AG08395 (cell line): ENCODE measurements at places on chromosomes 11 and 22.

DNA sequence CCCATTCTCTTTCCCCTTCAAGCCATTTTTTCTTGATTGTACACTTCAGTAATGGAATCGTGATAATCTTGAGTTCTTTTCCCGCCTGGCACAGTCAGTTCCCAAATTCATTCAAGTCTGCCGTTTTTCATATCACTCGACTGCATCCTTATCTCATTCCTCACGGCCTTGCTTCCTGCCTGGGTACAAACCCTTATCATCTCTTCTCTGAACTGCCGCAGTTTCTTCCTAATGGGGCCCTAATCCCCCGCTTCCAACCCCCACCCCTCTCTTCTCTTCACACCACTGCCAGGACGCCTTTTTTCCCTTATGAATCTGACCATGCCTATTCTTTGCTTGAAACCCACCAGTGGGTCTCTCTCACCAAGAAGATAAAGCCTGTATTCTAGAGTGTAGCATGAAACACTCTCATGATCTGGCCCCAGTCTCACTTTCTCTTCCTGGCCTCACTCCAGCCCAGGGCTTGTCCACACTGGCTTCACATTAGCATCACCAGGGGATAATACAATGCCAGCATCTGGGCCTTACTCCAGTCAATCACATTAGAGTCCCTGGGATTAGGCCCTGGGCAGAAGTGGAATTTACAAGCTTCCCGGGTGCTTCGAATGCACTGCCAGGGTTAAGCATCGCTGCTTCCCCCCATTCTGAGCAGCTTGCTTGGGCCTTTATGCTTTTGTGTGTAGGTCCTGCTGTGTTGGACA is 102.1 kb downstream of the FBXO7 start:
- DNase-seq = no peak

- DNase-seq = no peak
Measured at GRCh38 chr11:73999581-74000306, 9.1 kb downstream of the UCP3 start.

DNA sequence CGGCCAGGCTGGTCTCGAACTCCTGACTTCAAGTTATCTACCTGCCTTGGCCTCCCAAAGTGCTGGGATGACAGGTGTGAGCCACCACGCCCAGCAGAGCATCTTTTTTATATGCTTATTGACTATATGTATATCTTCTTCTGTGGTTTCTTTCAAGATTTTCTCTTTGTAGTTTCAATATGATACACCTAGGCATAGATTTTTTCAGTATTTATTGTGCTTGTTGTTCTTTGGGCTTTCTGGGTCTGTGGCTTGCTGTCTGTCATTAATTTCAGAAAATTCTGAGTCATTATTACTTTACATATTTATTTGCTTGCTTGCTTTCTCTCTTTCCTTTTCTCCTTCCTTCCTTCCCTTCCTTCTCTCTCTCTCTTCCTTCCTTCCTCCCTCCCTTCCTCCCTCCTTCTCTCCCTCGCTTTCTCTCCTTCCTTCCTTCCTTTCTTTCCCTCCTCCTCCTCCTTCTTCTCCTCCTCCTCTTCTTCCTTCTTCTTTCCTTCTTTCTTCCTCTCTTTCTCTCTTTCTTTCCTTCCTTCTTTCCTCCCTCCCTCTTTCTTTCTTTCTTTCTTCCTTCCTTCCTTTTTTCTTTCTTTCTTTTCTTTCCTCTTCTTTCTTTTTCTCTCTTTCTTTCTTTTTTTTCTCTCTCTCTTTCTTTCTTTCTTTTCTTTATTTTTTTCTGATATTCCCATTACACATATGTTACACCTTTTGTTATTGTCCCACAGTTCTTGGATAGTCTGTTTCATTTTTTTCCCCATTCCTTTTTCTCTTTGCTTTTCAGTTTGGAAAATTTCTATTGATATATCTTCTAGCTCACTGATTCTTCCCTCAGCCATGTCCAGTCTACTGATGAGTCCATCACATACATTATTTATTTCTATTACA is 10.9 kb upstream of the DCHS1 start:
- no peak for DNase-seq

GRCh38 chr11:75762885-75763284 is 5.7 kb upstream of the DGAT2 start:
- no peak for DNase-seq

- peak; percentile 98 for DNase-seq
Measured at GRCh38 chr11:72773291-72773690, 20.6 kb downstream of the STARD10 start.

DNA sequence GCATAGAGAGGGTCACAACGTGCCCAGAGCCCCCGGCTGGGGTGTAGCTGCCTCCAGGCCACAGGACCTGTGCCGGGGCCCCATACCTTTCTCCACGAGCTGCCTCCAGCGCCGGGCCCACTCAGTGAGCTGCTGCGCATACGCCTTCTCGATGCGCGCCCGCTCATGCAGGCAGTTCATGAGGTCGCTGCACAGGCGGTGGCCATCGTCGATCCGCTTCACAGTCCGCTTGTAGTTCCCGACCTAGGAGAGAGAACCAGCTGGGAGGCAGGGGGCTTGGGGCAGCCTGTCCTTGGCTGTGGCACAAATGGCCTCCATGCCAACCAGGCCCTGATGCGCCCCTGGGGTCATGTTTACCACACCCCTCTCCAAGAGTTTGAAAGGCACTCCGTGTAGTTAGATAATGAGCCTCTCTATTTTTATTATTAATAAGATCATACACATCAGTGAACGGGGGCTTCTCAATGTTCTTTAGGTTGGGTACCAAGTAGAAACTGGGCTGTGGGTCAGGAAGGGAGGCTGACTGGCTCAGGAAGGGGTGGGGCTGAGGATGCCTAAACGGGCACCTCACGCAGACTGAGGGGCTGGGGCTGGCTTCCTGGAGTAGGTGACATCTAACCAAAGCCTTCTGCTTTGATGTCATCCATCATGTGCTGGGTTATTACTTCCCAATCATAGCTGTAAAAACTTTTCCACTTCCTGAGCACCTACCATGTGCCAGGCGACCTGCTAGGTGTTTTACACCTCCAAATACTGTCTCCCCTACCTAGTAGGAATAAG is 36.5 kb upstream of the ARFGAP3 start:
- DNase-seq = no peak

- no peak for DNase-seq
Measured at GRCh38 chr11:95371153-95371552, 140.2 kb upstream of the SESN3 start.

DNA sequence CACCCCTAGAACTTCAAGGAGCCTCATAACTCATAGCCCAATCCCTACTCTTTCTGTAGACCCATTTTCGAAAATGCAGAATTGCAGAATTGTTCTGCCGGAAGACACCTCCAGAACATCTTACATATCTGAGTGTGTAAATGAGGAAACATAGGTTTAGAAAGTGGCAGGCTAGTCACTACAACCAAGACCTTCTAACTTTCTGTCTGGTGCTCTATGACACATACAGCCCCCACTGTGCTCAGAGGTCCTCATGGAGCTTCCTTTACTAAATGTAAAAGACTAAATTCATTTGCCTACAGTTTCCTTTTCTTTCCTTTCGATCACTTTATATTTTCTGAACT is 132.1 kb upstream of the DDI1 start:
- no peak for DNase-seq

DNA sequence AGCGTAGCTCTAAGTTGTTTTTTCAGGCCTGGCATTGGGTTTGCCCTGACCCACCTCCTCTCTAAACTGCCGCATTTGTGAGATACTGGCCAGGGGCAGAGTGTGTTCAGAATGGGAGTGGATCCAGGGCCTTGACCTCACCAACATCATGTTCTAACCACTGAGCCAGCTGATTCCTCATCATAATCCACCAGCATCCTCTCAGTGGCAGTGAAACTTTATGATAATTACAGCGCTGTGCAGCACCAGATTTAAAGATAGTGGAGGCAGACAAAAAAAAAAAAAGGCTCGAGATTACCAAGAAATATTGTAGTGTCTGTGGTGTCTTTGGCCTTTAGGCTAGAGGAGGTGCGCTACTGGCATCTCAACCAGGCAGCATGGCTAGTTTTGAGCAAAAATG is 53.0 kb downstream of the KREMEN1 start:
- DNase-seq = no peak

GRCh38 chr22:49582181-49582580 is 245.5 kb downstream of the BRD1 start:
- no peak for DNase-seq

GRCh38 chr22:23856721-23857605 is 712 bp upstream of the SLC2A11 start:
- DNase-seq = peak; percentile 59

- no peak for DNase-seq
Measured at GRCh38 chr22:32407936-32408335, 4.1 kb downstream of the RTCB start.

DNA sequence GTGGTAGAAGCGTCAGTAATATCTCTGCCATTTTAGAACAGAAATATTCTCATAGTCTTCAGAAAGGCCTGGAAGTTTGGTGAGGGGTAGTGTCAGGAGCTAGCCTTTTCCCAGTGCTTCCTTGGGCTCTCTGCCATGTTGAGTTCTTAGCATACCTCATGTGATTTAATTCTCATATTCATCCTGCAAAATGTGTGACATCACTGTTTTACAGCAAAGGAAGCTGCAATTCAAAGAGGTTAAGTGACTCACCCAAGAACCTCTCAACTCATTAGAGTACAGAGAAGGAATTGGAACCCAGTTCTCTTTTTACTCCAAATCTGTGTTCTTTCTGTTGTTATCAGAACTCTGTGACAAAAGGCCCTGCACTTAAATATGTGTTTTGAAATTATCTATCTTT is 72.1 kb downstream of the RNF169 start:
- DNase-seq = peak; percentile 87

GRCh38 chr11:120515186-120515723 is 3.7 kb downstream of the GRIK4 start:
- DNase-seq = no peak

DNA sequence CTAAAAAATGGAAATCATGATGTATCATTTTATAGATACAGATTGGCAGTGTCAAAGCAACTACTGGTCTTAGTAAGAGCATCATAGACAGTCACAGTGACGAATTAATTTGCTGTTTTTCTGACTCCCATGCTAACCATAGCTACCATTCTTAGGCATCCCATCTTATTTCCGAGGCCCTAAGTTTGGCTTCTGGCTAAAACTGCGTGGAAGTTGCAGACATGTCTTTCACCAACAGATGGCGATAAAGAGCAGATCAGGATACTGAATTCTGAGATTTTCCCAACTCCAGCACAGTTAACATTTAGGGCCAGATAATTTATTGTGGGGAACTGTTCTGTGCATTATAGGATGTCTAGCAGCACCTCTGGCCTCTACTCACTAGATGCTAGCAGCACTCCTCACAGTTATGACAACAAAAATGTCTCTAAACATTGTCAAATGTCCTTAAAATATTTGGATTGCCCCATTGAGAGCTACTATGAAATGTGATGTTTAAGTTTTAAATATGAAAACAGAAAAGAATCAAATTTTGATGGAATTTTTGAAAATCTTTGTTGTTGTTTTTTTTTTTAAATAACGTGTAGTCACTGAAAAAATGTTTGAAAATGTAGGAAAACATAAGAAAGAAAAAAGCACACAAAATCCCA is 16.3 kb downstream of the OR2AG2 start:
- DNase-seq = peak; percentile 64

DNA sequence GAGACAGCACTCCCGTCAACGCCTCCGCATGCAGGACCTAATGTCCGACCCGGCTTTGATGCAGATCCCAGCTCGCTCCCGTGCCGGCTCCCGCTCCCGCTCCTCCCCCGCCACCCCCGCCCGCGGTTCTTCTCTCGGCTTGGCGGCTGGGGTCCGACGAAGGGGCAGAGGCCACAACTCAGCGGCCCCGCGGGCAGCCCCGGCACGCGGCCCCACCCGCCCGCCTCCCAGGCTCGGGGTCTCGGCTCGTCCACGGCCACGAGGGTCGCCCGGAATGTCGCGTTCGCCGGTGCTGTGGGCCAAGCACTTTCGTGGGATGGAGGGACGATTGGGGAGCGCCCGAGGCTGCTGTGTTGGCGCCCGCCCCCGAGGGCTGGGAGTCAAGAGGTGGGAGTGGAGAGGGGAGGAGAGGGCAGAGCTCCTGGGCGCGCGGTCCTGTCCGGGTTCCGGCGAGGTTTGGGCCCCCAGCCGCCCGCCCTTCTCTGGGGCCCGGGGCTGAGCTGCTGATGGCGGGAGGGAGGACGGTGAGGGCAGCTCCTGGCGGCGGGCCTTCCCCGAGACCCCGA is 5.3 kb upstream of the TBX1 start:
- no peak for DNase-seq

GRCh38 chr11:104934594-104934993 is 33.8 kb downstream of the CASP4 start:
- DNase-seq = no peak

- DNase-seq = peak; percentile 49
Measured at GRCh38 chr11:33362051-33362910, 105.1 kb downstream of the HIPK3 start.

DNA sequence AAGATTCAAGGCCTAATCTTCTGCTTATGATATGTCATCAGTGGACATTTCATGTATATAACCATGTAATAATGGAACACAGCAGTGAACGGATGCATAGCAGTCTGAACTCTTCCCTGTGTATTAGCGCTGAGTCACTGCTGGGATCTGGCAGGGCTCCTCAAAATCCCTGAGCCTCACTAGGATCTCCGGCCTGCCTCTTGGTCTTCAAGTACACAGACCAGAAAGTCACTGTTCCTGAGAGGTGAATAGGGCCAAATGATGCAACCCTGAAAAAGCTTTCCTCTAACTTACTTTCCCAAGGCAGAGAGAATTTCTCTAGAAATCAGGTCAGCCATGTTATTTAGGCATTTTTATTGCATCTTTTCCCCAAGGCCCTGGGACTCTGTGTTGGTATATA is 35.0 kb downstream of the POU2AF1 start:
- peak; percentile 66 for DNase-seq

- no peak for DNase-seq
Measured at GRCh38 chr11:86722748-86723147, 50.3 kb upstream of the ME3 start.

DNA sequence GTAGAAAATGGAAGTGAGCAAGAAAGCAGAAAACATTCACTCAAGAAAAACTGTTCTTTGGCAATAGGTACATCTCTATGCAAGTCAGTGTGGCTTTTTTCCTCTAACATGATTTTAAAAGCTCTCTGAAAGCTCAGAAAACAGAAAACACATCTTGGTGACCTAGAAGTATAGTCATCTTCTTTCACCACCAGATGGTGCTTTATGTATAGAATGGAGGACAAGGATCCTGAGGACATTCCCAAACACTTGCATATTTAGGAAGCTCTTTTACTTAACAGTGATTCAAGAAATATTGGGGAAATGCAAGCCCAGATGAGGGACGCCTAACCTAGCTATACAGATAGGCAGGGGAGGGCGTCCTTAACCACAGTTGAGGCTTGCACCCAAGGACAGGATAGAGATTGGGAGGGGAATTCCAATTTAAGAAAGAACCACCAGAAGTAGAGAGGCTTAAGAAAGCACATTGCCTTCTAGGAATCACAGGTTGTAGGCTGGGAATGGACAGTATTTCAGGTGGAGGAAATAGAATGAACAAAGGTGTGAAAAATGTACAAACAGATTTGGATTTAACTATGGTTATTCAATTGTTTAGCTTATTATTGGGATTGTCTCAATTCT is 13.8 kb upstream of the CCDC81 start:
- peak; percentile 55 for DNase-seq
